ENCODE measurements at places on chromosomes 2 and 18.

DNA sequence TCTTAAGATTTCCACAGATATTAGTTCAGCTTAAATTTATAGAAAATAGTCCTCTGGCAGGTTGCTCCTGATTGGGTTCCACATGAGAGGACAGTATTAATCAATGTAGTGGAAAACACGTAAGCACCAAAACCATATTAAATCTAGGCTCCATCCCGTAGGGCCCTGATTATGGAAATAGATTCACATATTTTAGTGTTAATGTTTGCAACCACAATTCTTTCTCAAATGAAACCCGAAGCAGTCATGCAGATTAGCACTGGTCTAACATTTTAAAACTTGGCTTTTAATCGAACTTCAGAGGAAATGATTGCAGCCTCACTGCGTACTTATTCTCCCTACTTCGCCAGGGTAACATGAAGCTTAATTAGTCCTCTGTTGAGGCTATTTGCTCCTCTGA is 60.9 kb downstream of the METTL4 start:
- DNase-seq = no peak

DNA sequence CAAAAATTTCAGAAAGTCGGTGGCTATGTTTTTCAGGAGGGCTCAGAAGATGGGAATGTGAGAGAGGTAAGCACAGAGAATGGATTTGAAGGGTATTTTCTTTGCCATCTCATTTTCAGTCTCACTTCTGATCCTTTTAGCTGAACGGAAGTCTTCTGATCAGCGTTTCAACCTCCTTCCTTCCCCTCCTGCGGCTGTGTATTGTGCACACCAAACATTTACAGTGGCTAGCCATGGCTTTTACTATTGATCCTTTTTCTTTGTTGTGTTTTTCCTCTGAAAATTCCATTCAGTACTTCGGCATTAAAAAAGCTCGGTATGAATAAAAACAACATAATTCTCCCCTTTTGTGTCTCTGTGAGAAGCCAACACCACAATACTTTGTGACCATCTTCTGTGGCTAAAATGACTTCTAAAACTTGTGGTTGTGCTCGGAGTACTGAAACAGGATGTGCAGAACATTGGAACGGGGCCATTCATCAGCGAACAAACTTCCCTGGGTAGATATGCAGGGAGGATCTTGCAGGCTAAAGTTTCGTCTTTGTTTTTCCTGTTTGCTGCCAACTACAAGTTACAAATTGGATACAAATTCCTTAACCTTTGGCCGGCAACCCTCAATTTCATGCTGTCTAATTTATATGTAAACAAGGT is 260.8 kb upstream of the FAM98A start:
- DNase-seq = no peak

GRCh38 chr2:1772471-1773267 is 28.4 kb upstream of the PXDN start:
- DNase-seq = no peak

DNA sequence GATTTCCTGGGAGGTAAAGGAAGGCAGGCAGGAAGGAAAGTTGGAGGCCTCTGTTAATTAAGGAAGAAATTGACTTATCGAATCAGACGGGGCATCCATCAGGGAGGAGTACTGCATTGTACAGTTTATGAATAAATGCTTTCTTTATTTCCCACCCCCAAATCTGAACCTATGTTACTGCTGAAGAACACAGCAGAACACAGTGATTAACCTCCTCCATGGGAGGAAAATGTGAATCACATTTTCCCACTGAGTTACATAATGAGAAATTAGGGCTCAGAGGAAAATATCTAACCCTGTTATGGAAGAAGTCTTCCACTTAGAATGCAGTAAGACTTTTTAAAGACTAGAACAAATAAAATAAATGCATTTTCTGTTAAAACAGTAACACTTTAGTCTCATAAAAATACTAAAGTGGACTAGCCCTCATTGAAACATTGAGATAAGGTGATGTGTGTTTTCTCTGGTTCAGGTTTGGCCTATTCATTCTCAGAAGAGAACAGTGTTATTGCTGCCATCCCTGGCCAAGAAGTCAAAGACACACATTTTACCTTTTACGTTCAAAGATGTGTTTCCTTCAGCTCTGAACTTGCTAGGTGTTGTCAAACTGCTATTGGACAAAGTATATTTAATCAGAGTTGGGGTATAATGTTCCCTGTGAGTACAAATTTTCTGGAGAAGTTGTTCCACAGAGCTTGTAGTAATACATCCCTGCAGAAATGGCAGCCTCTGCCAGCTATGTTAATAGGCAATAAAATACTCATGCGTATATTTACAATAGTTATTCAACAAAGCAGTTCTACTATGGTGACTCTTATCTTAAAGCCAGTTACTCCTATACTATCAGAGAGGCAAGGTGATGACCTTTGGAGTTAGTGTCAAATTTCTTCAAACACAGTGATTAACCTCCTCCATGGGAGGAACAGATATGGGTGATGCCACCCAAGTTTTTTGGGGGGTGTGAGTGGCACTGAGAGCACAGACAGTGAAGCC is 11.1 kb downstream of the DNAH6 start:
- no peak for DNase-seq

- no peak for DNase-seq
These were observed 12.3 kb upstream of the RESP18 start for GRCh38 chr2:219344751-219345430.

DNA sequence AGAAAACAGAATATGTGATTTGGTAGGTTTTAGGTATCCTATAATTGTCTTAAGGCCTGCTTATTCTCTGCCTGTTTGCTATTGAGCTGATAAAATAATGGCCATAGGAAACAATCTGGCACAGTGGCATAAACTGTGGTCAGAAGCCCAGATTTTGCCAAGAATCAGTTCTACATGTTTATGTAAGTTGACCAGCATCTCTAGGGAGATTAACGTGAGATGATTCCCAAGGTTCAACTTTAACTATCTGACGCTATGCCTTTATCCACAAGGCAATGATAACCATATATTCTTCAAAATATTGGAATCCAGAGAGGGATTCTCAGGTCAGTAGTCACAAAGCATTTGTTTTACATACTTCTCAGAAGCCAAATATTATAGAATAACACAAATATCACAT is 25.6 kb downstream of the AP1S3 start:
- no peak for DNase-seq

- DNase-seq = no peak
These were observed 180.2 kb upstream of the TWIST2 start for GRCh38 chr2:238667639-238668038.

GRCh38 chr2:241067501-241068135 is 34.5 kb downstream of the MTERF4 start:
- DNase-seq = no peak

DNA sequence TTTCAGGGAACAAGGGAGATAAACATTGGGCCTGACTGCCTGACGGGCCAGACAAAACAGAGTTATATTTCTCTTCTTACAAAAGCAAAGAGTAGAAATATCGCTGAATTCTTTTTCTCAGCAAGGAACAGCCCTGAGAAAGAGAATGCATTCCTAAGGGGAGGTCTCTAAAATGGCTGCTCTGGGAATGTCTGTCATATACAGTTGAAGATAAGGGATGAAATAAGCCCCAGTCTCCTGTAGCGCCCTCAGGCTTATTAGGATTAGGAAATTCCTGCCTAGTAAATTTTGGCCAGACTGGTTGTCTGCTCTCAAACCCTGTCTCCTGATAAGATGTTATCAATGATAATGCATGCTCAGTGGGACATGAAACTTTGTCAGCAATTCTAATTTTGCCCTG is 134.9 kb upstream of the CNTNAP5 start:
- no peak for DNase-seq

DNA sequence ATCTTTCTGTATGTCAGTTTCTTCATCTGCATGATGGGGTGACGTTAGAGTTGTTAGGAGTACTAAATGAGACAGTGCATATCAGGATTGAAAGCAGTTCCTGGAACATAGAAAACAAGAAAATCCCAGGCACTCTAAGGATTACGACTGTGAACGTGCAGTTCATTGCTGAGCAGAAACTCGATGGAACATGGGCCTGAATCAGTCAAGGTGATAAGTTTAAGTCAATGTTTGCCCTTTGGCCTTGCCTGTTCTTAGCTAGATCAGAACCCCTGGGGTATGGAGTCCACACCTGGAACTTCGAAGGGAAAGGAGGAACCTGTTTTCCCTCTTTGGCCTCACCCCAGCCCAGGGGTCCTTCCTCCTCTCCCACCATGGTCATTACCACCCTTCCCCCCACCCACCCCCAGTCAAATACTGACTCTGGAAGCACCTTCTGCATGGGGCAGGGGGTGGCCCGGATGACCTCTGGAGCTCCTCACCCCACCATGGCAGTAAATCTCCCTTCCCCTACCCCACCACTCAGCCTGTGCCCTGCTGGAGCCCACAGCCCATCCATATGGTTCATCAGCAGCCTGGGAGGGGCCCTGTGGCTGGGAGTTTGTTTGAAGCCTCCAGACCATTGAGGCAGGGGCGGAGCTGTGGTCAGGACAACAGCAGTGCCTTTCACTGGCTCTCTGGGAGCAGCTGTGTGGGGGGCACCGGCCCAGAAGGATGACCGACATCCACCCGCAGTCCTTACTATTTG is 164.1 kb downstream of the SMAD7 start:
- DNase-seq = no peak

DNA sequence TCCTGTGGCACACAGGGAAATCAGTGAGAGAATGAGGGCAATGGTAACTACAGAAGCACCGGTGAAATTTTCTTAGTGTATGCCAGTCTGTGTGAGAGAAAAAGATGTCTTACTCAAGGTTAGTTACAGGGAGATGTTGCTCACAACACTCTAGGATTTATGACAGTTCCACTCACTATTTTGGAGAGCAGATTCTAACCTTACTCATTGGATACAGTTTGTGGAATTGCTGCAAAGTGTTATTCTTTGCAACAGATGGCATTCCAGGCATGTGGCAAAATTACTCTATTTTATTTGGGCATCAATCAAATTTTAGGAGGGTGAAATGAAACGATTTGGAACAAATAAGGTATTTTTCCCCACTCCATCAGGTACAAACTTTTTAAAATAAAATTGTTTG is 449.1 kb downstream of the PIK3C3 start:
- DNase-seq = no peak

DNA sequence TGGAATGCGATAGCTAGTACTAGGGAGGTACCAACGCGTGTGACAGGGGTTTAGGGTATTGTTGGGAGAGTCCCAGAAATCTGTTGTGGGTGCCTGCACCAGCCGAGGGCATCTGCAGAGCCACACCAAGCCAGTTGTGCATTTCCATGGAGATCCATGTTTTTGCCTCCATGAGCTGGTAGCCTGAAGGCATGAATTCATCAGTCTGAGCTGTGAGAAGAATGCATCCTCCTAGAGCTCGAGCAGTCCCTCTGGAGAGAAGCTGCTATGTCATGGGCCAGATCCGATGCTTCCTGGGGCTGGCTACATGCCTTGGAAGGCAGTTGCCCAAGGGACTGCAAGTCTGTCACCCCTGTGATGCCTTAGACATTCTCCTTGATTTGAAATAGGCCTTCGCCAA is 57.9 kb downstream of the LIPG start:
- peak; percentile 16 for DNase-seq

- DNase-seq = no peak
These were observed 294.4 kb upstream of the CHAC2 start for GRCh38 chr2:53473236-53473635.

DNA sequence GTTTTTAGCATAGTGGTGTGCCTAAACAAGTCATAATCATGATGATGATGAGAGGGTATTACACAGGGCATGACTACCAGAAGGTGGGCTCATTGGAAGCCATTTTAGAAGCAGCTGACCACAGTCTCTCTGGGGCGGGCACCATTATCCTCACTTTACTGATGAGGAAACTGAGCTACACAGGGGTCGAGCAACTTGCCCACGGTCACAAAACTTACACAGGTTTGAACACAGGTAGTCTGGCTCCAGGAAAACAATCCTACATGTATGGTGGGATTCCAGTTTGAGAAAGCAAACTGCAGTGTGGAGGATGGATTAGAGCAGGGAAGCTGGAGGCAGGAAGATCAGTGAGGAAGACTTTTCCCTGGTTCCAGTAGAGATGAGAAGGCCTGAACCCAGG is 6.2 kb downstream of the RHOB start:
- DNase-seq = no peak

- DNase-seq = no peak
These were observed 103.7 kb downstream of the RBMS1 start for GRCh38 chr2:160389875-160390274.

DNA sequence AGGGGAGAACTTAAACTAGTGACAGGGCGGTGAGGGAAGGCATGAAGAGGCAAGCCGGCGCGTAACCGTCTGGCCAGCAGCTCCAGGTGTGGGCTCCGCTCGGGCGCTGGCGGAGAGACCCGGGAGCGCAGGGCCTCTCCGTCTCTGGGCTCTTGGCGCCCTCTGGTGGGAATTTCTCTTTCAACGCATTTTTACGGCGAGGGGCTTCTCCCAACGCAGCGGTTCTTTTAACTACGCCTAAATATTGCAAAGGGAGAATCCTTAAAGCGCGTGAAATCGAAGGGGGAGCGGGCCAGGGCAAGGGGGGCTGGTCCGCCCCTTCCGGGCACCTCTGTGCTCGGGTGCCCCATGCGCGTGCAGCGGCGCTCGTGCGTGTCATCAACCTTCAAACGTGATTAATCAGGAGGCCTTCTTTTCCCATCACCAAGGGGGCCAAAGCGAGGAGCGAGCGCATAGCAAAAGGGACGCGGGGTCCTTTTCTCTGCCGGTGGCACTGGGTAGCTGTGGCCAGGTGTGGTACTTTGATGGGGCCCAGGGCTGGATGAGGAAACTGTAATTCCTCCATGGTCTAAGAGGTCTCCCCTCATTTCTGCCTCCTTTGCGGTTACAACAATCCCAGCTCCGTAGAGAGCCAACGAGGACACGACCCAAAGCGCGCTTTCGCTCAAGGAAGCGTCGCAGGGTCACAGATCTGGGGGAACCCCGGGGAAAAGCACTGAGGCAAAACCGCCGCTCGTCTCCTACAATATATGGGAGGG is 762 bp upstream of the GAD1 start:
- DNase-seq = peak; percentile 52

- no peak for DNase-seq
These were observed 9.9 kb downstream of the TMBIM1 start for GRCh38 chr2:218282173-218282991.

DNA sequence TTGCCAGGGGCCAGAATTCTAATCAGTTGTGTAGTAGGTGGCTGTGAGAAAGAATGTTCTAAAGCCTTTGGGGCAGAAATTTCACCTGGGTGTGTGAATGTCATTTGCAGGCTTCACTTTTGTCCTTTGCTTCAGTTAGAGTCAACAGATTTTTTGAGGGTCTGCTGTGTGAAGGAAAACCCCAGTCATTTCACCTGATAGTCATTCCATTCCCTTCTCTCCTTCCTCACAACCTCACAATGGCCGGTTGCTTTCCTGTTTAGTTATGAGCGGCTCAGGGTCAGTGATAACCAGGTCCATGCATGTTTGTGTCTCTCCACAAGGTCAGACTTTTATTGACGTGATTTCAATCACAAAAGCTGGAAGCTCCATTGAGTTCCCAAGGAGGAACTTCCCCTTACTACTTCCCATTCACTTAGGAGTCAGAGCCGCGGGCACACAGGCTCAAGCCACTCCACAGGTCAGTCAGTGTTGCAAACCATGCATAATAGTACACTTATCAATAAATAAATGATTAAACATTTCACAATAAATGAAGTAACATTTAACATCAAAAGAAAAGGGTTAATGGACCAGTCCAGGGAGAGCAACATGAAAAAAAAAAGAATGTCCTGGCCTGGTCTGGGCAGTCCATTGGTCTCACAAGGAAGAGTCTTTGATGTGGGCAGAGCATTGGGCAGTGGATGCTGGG is 74.3 kb downstream of the NPAS2 start:
- no peak for DNase-seq

GRCh38 chr2:32495139-32495538 is 132.7 kb upstream of the TTC27 start:
- no peak for DNase-seq

GRCh38 chr2:20471148-20471547 is 24.3 kb downstream of the RHOB start:
- DNase-seq = no peak

Data from T1000 (cell line).